ENCODE measurements at places on chromosomes 12 and 14.

DNA sequence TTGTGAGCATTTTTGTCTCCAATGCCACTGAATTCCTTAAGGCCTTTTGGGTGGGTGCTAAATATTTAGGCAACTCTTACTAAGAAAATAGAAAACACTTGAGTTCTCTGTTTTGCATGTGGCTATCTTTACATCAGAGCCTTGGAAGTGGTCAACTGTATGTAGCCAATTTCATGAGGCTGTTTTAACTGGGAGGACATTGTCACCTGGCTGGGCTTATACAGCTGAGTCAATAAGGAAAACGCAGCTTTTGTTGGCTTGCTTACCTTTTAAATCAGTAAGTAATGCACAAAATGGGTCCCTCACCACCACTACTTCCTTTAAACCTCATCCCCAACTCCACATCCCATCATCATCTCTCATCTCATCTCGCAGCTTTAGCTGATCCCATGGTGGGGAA lies 194.3 kb downstream of the RGS6 start:
- DNase-seq = no peak

GRCh38 chr12:22700106-22700505 lies 75.1 kb downstream of the ETNK1 start:
- no peak for DNase-seq

- DNase-seq = no peak
Measured at GRCh38 chr14:61972711-61973110, 210.5 kb downstream of the SNAPC1 start.

- DNase-seq = no peak
Measured at GRCh38 chr12:128753438-128753837, 70.3 kb downstream of the SLC15A4 start.

DNA sequence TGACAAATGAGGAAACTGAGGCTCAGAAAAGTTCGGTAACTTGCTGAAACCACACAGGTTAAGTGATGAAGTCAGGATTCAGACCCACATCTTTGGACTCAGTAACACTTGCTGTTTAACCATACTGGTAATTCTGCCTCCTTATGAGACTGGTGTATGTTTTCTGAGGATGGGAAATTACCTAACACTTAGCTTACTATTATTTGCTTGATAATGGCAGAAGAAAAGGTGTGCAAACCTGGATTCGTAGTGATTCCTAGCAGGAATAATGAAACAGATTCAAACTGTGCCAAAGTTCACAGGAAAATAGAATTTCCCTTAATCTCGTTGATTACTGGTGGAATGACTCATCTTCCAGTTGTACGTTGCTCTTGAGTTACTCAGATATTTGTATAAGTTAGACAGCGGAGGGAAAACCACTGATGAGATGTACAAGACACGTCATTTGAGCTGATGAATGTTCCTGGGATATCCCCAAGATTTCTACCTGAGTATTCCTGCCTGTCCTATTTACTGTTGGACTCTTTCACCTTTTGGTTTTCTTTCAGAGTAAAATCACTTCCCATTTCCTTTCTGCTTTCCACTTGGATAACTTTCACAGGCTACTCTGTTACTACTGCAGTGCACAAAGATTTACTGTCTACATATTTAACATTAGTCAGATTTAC lies 37.5 kb downstream of the PRORP start:
- DNase-seq = no peak

DNA sequence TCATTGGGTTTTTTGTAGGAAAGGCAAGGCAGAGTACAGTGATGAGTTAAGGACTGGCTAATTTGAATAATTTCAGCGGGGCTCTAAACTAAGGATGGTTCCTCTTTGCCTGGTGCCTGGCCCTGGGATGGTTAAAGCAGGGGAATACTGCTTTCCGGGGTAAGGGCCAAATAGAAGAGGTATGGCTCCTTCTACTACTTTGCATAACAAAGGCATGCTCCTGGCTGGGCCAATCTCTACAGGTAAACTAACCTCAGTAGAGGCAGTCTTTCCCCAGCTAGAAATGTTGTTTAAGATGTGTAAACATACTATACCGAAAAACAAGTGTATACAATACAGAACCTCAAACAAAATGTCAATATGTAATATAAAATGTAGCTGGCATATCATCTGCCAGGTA lies 1239.0 kb downstream of the SLC16A7 start:
- no peak for DNase-seq

DNA sequence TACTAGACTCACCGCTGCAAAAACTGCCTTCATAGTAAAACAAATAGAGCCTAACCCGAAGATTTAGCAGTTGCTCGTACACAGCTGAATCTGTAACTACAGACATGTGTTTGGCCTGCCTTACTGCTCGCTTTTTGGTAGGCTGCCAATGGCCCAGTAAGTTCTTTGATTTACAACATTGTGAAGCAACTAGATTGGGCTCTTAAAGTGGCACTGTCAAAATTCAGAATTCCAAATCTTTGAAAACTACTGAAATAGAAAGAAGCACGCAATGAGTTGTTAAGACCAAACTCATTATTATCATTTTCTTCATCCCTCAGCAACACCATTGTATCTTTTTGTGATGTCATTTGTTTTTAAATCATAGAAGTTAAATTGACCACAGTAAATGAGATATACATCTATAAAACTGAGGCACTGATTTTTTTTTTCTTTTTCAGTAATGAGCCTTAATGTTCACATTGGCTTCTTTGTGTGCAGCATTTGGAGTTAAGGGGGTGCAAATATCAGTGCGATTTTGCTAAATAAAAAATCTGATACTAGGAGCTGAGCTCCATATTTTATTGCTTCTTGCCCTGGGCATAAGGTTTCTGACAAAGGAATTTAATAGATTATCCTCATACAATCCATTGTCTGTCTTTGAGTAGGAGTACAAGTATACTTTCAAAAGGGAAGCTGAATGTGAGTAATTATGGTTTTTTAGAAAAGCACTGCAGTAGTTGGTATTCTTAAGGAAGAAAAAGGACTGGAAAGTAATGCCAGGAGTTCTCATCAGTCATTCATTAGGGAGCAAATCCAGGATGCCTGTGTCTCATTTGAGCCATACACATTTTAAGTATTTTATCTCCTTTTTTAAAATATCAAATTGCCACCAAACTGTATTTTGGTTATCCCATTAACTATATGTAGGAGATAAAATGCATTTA lies 138.5 kb downstream of the KICS2 start:
- DNase-seq = no peak

DNA sequence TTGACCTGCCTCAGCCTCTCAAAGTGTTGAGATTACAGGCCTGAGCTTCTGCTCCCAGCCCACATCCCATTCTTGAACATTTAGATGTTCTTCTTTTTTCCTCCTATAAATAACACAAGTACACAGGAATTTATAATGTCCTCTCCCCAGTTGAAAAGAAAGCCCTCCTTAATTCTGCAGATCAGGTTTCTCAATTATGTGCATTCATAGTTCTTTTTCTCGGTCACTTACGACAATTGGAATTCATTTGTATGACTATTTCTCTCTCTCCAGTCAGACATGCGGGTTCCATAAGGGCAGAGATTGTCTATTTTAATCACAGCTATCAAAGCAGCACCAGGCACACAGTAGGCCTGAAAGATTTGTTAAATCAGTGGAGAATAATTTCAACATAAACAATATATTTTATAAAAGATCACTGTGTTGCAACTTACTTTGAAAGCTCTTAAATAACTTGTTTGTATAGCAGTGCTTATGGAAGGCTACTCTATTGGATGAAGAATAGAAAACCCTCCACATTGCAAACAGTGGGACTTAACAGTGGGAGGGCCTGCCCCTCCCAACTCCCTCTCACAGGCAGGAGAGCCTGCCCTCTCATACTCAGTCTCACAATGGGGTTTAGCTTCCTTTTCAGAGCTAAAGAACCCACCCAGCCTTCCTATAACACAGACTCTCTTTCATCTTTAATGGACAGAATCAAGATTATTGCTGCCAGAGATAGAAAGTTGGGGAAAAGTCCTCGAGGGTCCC lies 84.1 kb upstream of the TRAF3 start:
- DNase-seq = no peak

GRCh38 chr12:18882690-18883089 lies 144.8 kb downstream of the CAPZA3 start:
- DNase-seq = no peak

GRCh38 chr14:85464135-85464895 lies 65.6 kb upstream of the FLRT2 start:
- no peak for DNase-seq

GRCh38 chr12:120075034-120075616 lies 41.4 kb downstream of the RAB35 start:
- DNase-seq = no peak

GRCh38 chr14:70753518-70753953 lies 55.8 kb downstream of the MAP3K9 start:
- DNase-seq = no peak

DNA sequence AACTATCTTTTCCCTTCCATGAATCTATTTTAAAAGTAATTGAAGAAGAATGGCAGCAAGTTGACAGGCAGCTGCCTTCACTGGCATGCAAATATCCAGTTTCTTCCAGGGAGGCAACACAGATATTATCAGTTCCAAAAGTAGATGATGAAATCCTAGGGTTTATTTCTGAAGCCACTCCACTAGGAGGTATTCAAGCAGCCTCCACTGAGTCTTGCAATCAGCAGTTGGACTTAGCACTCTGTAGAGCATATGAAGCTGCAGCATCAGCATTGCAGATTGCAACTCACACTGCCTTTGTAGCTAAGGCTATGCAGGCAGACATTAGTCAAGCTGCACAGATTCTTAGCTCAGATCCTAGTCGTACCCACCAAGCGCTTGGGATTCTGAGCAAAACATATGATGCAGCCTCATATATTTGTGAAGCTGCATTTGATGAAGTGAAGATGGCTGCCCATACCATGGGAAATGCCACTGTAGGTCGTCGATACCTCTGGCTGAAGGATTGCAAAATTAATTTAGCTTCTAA lies 18.4 kb downstream of the TMPO start:
- DNase-seq = no peak

GRCh38 chr12:120687578-120688289 lies 785 bp downstream of the MLEC start:
- DNase-seq = no peak

Data from stimulated activated CD4-positive, alpha-beta T cell treated with anti-CD3 and anti-CD28 coated beads, Interleukin-1b, Interleukin-23, amount 100 ng/mL, for 1 hour (primary cell).